ENCODE measurements at places on chromosomes 7 and 10. TPM values are rescaled to one million over a fixed set of nuclear protein-coding genes. Genes with fewer than 3 reads are reported as not detected.

DNA sequence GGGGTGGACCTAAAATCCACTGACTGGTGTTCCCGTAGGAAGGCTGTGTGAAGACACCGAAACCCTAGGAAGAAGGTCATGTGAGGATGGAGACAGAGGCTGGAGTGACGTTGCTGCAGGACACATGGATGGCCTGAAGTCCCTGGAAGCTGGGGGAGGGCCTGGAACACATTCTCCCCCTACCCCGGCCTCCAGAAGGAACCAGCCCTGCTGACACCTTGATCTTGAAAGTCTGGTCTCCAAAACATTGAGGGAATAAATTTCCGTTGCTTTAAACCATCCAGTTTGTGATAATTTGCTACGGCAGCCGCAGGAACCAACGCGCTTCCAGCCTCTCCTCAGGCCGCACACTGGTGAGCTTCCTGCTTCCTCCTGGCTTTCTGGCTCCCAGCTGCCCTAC lies 288.2 kb downstream of the GLRX3 start:
- DNase-seq: no peak

DNA sequence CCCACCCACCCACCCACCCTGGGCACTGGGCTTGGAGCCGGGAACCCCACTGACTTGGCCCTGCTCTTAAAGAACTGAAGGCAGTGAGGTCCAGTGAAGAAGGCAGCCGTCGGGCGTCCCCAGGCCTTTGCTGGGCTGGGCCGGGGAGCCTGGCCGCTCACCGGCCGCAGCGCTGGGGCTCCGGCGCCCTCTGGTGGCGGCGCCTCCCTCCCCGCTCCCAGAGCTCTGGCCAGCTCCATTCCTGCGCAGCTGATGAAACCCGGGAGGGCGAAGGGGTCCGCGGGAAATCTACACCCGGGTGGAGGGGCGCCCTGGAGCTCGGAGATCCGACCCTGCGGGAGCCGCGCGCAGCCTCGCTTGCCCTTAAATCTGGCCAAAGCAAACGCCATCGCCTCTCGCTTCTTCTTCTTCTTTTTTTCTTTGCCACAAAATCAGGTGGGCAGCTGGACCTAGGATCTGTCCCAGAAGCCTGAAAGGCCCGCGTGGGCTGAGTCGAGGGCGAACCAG lies 1.7 kb upstream of the CXCL12 start:
- DNase-seq: peak; percentile 42

SERPINE1 gene
- total RNA-seq: 45.8 TPM

DNA sequence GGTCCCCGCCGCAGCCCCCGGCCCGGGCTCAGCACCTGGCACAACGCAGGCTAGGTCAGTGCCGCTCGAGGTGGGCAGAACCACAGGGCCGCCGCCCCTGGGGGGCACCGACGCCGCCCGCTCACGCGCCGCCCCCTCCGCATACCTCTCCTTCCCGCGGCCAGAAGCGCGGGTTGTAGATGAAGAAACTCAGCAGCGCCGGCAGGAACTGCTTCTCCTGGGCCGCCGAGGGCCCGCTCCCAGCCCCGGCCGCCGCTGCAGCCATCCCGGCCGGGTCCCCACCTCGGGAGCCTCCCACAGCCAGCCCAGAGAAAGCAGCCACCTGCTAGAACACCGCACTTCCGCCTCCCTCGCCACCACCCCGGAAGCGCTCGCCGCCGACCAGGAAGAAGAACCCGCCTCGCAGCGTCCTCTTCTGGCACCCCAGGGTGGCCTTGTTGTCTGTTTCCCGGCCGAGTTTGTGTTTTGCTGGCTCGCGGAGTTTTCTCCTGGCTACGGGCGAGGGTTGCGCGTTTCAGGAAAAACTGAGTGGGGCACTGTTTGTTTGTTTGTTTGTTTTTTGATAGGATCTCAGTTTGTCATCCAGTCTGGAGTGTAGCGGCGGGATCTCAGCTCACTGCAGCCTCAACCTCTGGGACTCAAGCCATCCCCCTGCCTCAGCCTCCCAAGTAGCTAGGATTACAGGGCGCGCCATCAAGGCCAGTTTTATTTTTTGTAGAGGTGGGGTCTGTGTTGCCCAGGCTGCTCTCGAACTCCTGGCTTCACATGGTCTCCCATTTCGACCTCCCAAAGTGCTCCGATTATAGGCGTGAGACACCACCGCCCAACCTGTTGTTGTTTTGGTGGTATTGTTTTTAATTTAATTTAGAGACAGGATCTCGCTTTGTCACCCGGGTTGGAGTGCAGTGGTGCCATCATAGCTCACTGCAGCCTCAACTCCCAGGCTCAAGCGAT lies 17.7 kb downstream of the OCM2 start:
- peak; percentile 74 for DNase-seq

DNA sequence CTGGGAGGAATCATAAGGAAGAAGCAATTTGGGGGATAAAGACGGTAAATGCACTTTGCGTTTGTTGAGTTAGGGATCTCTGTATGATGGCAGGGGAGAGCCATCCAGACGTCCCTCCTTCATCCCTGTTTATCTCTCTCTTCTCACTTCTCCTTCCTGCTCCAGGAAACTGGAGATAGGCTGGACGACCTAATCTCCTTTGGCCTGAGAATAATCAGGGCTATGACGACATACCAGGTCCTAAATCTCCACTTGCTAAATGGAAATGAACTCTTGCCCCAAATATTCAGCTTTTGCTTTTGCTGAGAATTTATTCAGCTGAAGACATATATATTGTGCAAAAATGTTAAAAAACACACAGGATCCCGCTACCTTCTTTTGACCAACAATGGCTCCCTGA lies 182.9 kb upstream of the INHBA start:
- no peak for DNase-seq

DNA sequence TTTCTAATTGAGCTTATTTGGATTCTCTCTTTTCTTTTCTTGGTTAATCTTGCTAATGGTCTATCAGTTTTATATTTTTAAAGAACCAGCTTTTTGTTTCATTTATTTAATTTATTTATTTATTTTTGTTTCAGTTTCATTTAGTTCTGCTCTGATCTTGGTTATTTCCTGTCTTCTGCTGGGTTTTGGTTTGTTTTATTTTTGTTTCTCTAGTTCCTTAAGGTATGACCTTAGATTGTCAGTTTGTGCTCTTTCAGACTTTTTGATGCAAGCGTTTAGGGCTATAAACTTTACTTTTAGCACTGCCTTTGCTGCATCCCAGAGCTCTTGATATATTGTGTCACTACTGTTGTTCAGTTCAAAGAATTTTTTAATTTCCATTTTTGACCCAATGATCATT lies 149.7 kb upstream of the SLC25A13 start:
- no peak for DNase-seq
